ENCODE measurements at places on chromosomes 7 and 10.

DNA sequence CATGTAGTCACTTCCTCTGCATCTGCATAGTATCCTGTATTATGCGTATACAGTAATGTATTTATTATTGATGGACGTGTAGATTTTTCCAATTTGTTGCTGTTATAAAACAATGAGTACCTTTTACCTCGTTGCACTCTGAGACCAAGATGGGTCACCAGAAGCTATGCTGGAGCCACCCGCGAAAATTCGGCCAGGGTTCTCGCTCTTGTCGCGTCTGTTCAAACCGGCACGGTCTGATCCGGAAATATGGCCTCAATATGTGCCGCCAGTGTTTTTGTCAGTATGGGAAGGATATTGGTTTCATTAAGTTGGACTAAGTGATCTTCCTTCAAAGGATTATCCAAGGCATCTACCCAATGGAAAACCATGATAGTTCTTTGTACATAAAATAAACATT lies 1.0 kb downstream of the PSMC2 start:
- DNase-seq = no peak

DNA sequence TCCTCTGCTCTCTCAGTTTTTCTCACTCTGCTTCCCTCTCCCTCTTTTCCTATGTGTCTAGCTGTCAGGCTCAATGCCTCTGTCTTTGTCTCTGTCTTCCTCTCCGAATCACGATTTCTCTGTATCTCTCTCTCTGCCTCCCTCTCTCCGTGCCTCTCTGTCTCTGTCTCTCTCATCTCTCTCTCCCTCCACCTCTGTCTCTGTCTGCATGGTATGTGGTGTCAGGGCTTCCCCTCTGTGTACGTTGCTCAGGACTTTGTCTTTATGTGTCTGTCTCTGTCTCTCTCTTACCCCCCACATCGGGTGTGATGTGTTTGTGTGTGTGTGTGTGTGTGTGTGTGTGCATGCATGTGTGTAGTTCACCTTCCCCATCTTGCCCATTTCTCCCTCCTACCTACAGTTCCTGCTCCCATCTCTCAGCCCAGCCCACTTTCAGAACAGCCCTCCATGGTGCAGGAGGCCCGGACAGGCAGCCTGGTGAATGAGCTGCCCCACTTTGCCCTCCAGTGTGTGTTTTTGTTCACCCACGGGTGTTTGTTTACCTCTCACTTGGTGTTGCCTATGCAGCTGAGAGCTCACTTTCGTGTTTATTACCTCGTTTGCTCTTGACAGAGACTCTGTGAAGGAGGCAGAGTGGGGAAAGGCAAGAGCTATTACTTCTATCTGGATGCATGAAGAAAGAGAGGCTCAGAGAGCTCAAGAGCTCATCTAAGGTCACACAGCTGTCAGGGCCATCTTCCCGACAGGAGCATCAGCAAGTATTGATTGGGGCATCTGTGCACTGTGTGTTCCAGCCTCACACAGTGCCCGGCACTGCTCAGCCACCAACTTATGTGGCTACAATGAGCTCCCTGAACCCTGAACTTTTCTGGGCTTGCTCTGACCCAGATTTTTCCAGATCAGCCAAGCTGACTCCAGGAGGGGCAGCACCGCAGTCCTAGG lies 163.5 kb upstream of the ZMIZ1 start:
- DNase-seq = no peak

- DNase-seq = no peak
These were observed 12.7 kb upstream of the DNMBP start for GRCh38 chr10:100022403-100022802.

DNA sequence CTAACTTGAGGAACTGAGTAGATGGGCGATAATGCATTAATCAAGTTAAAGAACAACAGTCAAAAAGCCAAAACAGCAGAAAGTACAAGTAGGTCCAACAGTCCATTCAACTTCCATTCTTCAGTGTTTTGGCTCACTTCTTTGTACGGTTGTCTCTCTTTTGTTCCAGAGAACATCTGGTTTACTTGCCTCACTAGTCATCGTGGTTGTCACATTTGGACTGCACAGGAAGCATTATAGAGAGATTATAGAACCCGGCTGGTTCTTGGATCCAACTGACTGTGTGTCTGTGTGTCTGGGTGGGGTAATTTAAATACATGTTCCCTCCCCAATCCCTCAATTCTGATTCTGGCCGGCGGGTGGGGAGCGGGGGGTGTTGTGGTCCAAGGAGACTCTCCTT lies 1.8 kb upstream of the CEP41 start:
- DNase-seq = no peak

- DNase-seq = no peak
These were observed 14.5 kb upstream of the DNAAF5 start for GRCh38 chr7:711922-712380.

GRCh38 chr10:78214955-78215354 lies 181.3 kb downstream of the RPS24 start:
- DNase-seq = no peak

GRCh38 chr10:49609006-49609282 lies 1.2 kb upstream of the SLC18A3 start:
- DNase-seq = no peak

- DNase-seq = no peak
These were observed 566.8 kb downstream of the SH2D4B start for GRCh38 chr10:81104494-81104893.

GRCh38 chr10:117441361-117441760 lies 66.1 kb upstream of the PDZD8 start:
- DNase-seq = no peak

GRCh38 chr10:4653160-4653559 lies 172.8 kb upstream of the AKR1E2 start:
- no peak for DNase-seq

GRCh38 chr10:126060261-126060931 lies 164.0 kb downstream of the FANK1 start:
- no peak for DNase-seq

DNA sequence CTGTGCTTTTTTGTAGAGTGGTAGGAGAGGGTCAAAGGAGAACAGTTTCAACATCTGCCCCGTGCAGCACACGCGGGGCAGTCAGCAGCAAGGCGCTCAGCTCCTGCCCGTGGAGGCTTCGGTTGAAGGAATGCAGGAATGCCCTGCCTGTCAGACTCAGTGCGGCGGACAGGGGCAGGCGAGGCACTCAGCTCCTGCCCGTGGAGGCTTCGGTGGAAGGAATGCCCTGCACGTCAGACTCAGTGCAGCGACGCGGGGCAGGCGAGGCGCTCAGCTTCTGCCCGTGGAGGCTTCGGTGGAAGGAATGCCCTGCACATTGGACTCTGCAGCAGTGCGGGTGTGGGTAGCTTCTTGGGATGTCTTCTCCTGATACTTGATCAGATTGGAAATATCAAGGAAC lies 37.0 kb downstream of the PPP2R2D start:
- no peak for DNase-seq

- DNase-seq = no peak
These were observed 61.4 kb upstream of the NME8 start for GRCh38 chr7:37786741-37787569.

GRCh38 chr10:97849687-97850402 lies at the start of gene GOLGA7B:
GOLGA7B (plus strand) TSS chr10:97849843; CDS start chr10:97850304, 461 bp downstream.
- DNase-seq = peak; percentile 50

- no peak for DNase-seq
These were observed 9.8 kb downstream of the RBP4 start for GRCh38 chr10:93591065-93591808.

DNA sequence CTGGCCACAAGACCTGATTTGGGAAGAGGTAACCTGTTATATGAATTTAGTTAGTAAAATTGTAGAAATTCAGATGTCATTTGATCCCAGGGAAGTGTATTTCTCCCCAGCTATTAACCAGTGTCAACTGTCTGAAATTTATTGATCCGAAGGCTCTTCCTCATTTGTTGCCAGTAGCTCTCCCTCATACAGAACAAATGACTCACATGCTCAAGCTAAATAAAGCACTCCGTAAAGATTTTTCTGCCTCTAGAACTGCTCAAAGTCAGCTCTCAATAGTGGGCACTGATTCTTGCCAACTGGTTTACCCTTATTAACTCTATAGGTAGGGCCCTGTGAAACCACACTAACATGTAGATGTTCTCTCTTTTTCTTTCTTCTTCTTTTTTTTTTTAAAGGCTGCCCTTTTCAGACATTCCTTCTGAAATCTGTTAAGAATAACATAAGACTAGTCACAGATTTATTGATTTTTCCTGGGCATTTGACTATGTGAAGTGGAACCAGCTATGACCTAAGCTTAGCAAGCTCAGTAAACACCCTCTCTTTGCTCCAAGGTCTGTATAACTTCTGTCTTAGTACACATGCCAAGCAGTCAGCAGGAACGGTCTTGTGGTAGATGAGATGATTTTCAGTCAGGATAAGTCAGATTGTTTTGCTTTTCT lies 21.8 kb downstream of the RPA3 start:
- DNase-seq = no peak

- DNase-seq = no peak
These were observed 43.5 kb upstream of the ZMIZ1 start for GRCh38 chr10:79025199-79025832.

DNA sequence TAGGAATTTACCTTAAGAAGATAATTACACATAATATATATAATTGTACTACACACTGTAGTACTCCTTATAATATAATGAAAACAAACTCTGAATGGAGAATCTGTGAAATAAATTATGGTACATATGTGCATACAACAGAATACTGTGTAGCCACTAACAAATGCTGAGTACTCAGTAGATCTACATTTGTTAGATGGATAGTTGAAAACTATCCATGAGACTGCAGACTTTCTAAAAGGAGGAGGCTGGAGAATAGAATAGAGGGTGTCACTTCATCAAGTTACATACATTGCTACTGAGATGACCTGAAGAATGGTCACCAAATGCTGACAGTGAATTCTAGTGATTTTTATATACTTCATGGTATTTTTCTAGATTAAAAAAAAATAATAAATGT lies 68.7 kb upstream of the OGDHL start:
- DNase-seq = no peak

DNA sequence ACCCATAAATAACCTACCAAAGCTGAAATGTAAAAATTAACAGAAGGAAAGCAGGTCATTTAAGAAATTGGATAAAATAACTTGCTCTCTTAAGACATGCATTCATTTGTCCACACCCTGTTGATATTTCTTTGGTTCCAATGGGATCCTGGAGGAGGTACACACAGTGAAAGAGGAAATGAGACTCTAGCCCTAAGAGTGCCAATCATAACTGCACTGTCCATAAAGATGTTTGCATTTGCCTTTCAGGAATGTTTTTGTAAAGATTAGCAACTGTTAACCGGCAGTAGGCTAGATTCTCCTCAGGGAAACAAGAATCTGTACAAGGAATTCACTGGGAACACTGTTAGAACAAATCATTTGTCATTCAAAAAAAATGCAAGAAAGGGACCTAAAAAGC lies 61.0 kb downstream of the MEOX2 start:
- DNase-seq = no peak

GRCh38 chr10:105681051-105681450 lies 1040.0 kb downstream of the SORCS3 start:
- no peak for DNase-seq

DNA sequence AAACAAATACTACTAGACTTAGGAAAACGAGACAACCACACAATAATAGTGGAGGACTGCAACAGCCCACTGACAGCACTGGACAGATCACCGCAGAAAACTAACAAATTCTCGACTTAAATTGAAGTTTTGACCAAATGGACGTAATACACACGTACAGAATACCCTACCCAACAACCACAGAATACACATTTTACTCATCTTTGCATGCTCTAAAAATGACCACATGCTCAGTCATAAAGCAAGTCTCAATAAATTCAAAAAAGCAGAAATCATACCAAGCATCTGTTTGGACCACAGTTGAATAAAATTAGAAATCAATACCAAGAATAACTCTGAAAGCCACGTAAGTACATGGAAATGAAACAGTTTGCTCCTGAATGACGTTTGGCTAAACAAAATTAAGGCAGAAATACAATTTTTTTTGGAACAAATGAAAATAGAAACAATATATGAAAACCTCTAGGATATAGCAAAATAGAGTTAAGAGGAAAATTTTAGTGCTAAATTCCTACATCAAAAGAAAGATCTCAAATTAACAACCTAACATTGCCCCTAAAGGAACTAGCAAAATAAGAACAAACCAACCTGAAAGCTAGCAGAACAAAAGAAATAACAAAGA lies 30.6 kb downstream of the MAPK8 start:
- DNase-seq = no peak

GRCh38 chr7:126213876-126214275 lies 1038.9 kb downstream of the GRM8 start:
- no peak for DNase-seq

DNA sequence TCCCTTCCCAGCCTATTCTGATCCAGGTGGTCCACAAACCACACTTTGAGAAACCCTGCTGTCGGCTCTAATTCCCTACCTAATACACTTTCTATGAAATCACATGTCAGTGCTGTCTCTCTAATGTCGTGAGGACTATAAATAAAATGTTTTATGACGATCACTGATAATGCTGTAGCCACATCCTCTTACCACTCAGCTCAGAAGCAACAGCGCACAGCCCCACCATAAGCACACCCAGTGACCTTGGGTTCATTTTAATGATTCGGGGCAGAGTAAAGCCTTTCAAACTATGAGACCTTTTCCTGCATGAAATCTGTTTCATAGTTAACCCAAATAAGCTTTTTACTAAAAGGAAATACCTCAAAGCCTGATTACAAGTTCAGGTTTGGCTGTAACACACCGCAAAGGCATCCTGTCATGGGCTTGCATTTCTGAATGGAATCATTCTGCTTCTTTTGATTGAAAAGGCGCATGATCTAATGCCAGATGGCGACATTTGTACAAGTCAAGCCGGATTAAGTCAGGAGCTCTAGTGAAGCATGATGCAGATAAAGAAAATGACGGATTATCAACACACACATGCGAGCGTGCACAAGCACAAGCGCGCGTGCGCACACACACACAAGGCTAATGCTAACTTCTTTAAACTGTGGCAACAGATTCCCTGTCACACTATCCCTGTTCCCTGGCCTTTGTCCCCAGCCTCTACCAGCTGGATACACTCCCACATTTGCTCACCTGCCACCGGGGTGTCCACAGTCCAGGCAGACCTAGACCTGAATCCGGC lies 180.5 kb upstream of the PDE1C start:
- DNase-seq = no peak

GRCh38 chr7:46791188-46791587 lies 790.7 kb downstream of the TNS3 start:
- DNase-seq = no peak

GRCh38 chr10:80599424-80599847 lies 61.7 kb downstream of the SH2D4B start:
- DNase-seq = peak; percentile 38
